Occipital lobe (tissue), 3 donors: ENCODE measurements at places on chromosomes 13 and 19.

DNA sequence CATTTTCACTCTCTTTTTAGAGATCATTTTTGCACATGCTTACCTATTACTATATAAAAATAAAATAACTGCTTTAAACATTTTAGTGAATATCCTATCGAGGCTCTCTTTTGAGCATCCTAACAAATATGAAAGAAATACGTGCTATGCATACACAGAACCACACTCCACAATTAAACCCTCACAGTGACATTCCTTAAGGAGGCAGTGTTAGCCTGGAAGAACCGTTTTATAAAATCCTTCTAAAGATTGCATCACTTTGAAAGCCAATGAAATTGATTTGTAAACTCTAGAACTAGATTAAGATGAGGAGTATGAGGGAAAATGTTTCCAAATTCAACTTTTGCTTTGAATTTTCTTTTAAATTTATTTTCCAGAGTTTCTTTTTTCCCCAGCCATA is 11.1 kb upstream of the ENOX1 start:
- DNase-seq, result no peak

GRCh38 chr19:3113100-3114017 is 19.2 kb downstream of the GNA11 start:
- no peak for DNase-seq

DNA sequence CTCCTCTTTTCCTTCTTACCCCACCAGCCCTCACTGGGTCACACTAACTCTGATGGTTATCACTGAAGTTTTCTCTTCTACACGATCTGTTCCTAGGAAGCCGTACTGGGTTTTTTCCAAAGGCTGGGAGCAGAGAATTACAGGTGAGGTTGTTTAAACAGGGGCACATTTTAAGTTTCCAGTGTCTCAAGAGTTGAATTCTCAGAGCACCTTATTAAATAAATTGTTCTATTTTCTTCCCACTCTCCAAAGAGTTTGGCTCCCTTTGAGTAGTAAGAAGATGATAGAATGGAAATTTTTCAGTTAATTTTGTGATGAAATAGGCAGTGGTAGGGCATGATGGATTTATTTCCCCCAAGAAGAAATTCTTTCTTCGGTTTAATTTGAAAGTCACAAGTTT is at the start of gene OR7D4:
Gene OR7D4 (minus strand): TSS at position 101 of the 400 bp plus-strand sequence. CDS start 4,752 bp downstream, outside the sequence.
- DNase-seq, result no peak

DNA sequence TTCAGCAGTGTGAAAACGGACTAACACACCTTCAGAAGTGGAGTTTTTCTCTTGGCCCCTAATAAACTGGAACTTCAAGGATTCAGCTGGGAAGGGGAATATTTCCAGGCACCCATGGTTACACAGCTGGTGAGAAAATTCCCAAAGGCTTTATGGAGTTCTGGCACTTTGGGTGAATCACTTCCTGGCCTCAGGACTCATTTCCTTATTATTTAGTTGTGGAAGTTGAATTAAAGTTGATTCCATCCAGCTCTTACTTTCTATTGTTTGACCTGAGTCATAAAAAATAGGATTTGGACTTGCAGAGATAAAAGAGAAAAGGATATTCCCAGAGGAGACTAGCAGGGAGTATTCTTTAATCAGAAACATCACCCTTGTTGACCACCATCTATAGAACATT is 882.1 kb downstream of the UQCRFS1 start:
- DNase-seq, result no peak

DNA sequence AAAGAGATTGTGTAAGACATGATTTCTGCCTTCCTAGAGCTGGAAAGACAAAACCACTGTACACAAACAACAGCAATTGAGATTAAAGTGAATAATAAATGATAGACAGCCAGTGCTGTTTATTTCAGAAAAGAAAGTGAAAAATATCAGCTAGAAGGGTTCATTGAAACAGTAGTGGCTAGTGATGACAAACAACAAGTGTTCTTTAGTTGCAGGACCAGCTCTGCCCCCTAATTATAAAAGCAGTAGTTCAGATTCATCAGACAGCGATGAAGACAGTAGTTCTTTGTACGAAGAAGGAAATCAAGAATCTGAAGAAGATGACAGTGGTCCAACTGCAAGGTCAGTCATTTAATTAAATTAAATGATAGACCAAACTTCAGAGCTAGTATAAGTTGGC is 14.8 kb downstream of the GPALPP1 start:
- no peak for DNase-seq

DNA sequence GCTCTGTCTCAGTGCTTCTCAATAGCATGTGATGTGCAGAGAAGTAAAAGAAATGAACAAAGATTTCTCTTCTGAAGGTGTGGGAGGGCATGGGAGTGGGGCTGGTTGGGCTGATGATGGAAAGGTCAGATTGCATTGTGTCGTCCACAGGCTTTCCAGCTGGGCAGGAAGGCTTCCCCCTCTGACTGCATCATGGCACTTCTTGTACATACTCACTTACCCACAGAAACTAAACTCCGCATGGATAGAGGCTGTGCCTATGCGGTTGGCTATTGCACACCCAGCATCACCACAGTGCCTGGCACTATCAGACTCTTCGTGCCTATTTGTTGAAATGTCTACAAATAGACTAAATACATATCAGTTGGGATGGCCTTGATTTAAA is 24.4 kb upstream of the TNFSF11 start:
- DNase-seq, result no peak

- DNase-seq, result no peak
Measured at GRCh38 chr19:38203197-38203596, 20.8 kb downstream of the DPF1 start.

DNA sequence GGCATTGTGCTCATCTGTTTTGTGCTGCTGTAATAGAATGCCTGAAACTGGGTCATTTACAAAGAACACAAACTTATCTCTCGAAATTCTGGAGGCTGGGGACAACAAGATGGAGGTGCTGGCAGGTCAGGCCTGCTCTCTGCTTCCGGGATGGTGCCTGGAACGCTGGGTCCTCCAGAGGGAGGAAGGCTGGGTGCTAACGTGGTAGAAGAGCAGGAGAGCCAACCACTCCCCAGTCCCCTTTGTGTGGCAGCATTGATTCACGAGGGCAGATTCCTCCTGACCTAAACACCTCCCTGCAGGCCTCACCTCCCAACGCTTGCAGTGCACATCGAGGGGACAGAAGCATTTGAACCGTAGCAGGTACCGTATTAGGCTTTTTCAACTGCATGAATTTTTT is 34.1 kb upstream of the TFDP1 start:
- no peak for DNase-seq

DNA sequence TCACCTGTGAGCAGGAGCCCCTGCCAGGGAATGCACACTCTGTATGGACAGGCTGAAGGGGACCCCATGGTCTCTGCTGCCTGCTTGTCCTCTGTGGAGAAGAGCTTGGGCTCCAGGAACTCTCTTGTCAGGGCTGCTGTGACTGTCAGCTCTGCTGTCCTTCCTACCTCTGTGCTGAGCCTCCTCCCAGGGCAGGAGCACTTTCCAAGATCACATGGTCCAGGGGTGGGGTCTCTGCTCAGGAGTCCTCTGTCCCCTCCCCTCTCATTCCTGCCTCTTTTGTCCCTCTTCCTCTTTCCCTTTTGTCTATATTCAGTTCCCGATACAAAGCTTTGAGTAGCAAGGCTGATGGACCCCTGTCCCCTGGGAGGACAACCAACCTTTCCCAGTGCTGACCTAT is at the start of gene CEACAM7:
Gene CEACAM7 (minus strand): TSS at position 173 of the 400 bp plus-strand sequence. CDS start 105 bp downstream, at position 68.
- no peak for DNase-seq

GRCh38 chr13:82698383-82698782 is 1183.9 kb downstream of the SLITRK1 start:
- DNase-seq, result no peak
